NCI-H524 (cell line): ENCODE measurements at places on chromosomes 7 and 10.

DNA sequence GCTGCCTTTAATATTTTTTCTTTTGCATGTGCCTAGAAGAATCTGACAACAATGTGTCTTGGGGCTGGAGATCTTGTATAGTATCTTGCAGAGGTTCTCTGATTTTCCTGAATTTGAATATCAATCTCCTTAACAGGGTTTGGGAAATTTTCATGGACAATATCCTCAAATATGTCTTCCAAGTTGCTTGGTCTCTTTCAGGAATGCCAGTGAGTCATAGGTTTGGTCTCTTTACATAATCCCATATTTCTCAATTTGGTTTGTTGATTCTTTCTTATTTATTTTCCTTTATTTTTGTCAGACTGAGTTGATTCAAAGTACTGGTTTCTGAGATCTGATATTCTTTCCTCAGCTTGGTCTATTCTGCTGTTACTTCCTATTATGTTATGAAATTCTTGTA lies 208.7 kb upstream of the GLI3 start:
- DNase-seq, result no peak

GRCh38 chr10:43199088-43199683 lies 60.9 kb downstream of the CSGALNACT2 start:
- no peak for DNase-seq

GRCh38 chr10:89164080-89164479 lies 43.0 kb downstream of the CH25H start:
- no peak for DNase-seq

GRCh38 chr7:121451367-121452094 lies 55.4 kb upstream of the FAM3C start:
- no peak for DNase-seq

DNA sequence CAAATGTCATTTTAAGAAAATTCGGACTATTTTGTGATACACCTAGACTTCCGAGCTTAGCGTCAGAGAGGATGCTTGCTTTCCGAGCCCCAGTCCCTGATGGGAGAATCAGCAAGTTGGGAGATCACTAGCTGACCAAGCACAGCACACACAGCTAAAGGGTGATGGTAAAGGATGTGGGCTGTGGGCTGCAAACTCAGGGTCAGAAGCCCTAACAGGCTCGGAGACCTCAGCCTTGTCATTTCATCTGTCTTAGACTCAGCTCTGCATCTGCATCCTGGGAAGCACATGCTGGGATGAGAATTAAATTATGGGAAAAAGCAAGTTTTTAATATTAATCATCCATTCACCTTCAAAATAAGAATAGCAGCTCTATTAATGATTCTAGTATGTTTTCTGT lies 3.3 kb downstream of the CUBN start:
- DNase-seq, result no peak

DNA sequence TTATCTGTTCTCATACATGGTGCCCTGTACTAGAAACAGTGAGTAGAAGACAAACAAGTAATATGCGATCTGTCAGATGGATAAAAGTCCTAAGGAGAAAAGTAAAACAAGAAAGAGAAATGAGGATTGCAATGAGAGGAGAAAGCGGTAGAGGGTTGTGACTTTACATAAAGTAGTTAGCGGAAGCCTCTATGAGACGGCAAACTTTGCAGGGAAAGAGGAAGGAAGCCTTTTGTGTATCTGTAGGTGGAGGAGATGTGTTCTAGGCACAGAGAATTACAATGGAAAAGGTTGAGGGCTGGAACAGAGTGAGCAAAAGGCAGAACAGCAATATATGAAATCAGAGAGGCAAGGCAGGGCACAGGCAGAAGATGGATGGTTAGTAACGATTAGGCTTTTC lies 150.4 kb upstream of the SEMA3E start:
- DNase-seq, result no peak

- DNase-seq, result no peak
These were observed 7.8 kb downstream of the ITPRIP start for GRCh38 chr10:104330168-104331110.

- DNase-seq, result no peak
These were observed 601.8 kb downstream of the GATA3 start for GRCh38 chr10:8656261-8656660.
